ENCODE measurements at places on chromosomes 5 and 9. TPM values are rescaled to one million over a fixed set of nuclear protein-coding genes. Genes with fewer than 3 reads are reported as not detected.

DNA sequence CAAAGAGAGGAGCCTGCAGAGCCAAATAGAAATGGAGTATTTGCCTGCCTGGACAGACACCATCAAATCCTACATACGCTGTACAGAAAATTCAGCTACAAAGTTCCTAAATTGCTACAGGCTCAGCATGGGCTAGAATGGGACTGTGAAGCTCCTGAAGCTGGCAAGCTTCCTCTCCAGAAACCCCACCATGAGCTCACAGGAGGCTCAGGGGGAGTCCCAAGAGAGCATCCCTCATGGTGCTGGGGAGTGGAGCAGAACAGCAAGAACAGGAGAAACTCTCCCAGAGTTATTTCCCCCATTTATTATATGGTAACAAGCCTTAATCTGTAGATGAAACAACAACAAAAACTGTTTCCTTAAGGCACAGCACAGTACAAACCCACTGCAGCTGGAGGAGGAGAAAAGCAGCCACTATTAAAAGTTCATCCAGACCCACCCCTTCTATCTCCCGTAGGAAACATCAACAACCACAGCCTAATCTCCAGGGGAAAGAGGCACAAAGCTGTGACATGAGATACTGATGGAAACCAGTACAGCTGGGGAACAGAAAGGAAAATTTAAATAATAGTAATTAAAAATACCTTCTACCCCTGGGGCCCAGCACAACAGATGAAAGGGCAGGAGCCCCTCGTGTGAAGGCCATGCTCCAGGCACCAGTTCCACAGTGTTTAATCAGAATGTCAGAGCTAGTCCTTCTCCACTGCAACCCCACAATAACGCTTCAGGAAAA lies 548.5 kb downstream of the MTRR start:
- no peaks in the 10 kb centered on the region for H3K4me1 ChIP-seq
- no peaks in the 10 kb centered on the region for H3K36me3 ChIP-seq
- H3K4me3 ChIP-seq: no peak overlapping the region
- no peak overlapping the region for H3K27ac ChIP-seq
- H3K27me3 ChIP-seq: no peaks in the 10 kb centered on the region

- no peaks in the 10 kb centered on the region for H3K4me1 ChIP-seq
- no peak overlapping the region for H3K27ac ChIP-seq
- no peaks in the 10 kb centered on the region for H3K36me3 ChIP-seq
- no peaks in the 10 kb centered on the region for H3K27me3 ChIP-seq
These were observed 90.3 kb downstream of the AK8 start for GRCh38 chr9:132787748-132788159.

- H3K27me3 ChIP-seq: no peaks in the 10 kb centered on the region
- no peak for DNase-seq
- no peak overlapping the region for H3K27ac ChIP-seq
- H3K4me1 ChIP-seq: no peaks in the 10 kb centered on the region
These were observed 405.8 kb upstream of the TLE4 start for GRCh38 chr9:79166005-79166404.

DNA sequence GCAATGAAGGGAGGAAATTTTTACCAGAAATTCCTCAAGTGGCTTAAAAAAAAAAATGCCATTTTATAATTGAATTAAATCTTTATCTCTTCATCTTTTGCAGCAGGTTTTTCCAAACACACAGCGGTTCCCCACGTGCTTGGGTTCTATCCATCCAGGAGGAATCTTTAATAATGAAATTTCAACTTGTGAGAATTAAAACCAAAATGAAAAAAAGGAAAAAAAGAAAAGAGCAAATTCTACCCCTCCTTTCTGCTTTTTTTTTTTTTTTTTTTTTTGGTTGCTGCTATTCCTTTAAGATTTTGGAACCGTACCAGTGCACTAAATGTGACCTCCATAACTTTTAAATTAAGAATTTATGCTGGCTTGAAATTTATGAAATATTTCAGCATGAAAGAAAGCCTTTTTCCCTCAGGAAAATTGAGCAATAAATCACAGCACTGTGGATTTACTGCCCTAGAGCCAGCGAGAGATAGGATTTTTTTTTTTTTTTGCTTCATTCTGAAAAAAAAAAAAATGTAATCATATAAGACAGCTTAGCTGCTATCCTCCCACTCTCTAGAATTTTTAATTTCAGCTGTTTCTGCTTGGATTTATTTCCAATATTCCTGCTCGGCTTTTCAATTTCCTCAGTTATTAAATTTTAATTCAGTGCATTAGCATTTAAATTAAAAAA lies 88.5 kb downstream of the ZNF618 start:
- no peaks in the 10 kb centered on the region for H3K36me3 ChIP-seq
- H3K27me3 ChIP-seq: no peaks in the 10 kb centered on the region
- DNase-seq: no peak
- no peak overlapping the region for H3K4me3 ChIP-seq
- no peaks in the 10 kb centered on the region for H3K4me1 ChIP-seq
- H3K27ac ChIP-seq: no peak overlapping the region

The CCDC171 gene
- total RNA-seq: 1.8 TPM

The CEL gene
- total RNA-seq: 1.6 TPM

DNA sequence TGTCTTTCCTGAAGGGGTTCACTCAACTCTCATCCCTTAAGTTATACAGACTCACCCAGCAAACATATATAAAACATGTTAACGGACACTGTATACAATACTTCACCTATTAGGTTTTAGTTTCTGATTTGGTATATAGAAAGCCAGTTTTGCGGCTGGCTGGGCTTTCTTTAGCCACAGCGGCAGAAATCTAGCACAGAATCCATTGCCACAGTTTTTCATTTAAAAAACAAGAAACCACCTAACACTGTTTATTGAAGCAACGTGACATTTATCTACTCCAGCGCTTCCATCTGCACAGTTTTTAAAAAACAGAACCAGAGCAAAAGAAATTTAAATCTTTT lies 67.3 kb downstream of the SNX30 start:
- no peak for DNase-seq
- no peak overlapping the region for H3K4me3 ChIP-seq
- H3K4me1 ChIP-seq: no peaks in the 10 kb centered on the region
- no peaks in the 10 kb centered on the region for H3K36me3 ChIP-seq

GRCh38 chr5:94192658-94193391 lies 425.6 kb downstream of the KIAA0825 start:
- H3K4me3 ChIP-seq: no peak overlapping the region
- H3K4me1 ChIP-seq: no peaks in the 10 kb centered on the region
- no peak for DNase-seq
- H3K27ac ChIP-seq: no peak overlapping the region

DNA sequence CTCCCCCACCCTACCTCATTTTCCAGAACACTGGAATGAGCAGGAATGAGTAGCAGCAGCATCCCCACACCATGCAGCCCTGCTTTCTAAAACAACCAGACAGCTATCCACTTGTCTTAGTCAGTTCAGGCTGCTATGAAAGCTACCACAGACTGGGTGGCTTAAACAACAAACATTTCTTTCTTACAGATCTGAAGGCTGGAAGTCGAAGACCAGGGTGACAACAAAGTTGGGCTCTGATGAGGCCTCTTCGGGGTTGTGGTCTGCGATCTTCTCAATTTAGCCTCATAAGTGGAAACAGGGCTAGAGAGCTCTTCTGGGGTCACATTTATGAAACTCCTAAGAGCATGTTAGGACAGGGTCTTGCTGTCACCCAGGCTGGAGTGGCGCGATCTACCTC lies 38.9 kb downstream of the LPAR1 start:
- H3K36me3 ChIP-seq: no peaks in the 10 kb centered on the region
- no peaks in the 10 kb centered on the region for H3K27me3 ChIP-seq
- H3K27ac ChIP-seq: no peak overlapping the region
- H3K4me1 ChIP-seq: no peaks in the 10 kb centered on the region
- no peak overlapping the region for H3K4me3 ChIP-seq

- no peak overlapping the region for H3K4me3 ChIP-seq
- DNase-seq: no peak
- no peak overlapping the region for H3K27ac ChIP-seq
- no peaks in the 10 kb centered on the region for H3K27me3 ChIP-seq
These were observed 564.4 kb upstream of the NUDT12 start for GRCh38 chr5:104126980-104127379.

GRCh38 chr9:86177995-86178394 lies 78.6 kb upstream of the GOLM1 start:
- no peaks in the 10 kb centered on the region for H3K36me3 ChIP-seq
- H3K4me1 ChIP-seq: no peaks in the 10 kb centered on the region
- DNase-seq: no peak
- H3K27ac ChIP-seq: no peak overlapping the region
- H3K27me3 ChIP-seq: no peaks in the 10 kb centered on the region
- no peak overlapping the region for H3K4me3 ChIP-seq

The EXOSC3 gene
- total RNA-seq: 63.5 TPM

- no peak overlapping the region for H3K27ac ChIP-seq
- no peaks in the 10 kb centered on the region for H3K36me3 ChIP-seq
- no peaks in the 10 kb centered on the region for H3K27me3 ChIP-seq
- no peak for DNase-seq
- H3K4me1 ChIP-seq: no peaks in the 10 kb centered on the region
- no peak overlapping the region for H3K4me3 ChIP-seq
These were observed 542.3 kb downstream of the PDE4D start for GRCh38 chr5:59351076-59351794.

GRCh38 chr5:8081179-8081578 lies 212.2 kb downstream of the MTRR start:
- no peaks in the 10 kb centered on the region for H3K4me1 ChIP-seq
- H3K4me3 ChIP-seq: no peak overlapping the region
- H3K36me3 ChIP-seq: no peaks in the 10 kb centered on the region

DNA sequence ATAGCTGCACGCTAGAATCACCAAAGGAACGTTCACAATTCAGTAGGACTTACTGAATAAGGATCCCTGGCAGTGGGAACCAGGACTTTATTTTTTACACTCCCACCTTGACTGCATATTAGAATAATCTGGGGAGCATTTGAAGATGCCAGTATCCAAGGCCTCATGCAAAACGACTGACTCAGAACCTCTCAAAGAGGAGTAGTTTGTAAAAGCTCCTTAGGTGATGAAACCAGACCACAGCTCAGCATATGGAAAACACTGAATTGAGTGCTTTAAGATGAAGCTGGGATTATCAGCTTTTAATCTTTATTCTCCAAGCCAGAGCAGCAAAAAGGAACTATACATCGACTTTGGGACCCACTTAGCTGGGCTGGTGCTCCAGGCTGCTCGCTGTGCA lies 288.3 kb downstream of the MLLT3 start:
- no peak for DNase-seq
- H3K27me3 ChIP-seq: no peaks in the 10 kb centered on the region
- H3K4me1 ChIP-seq: no peaks in the 10 kb centered on the region
- no peak overlapping the region for H3K27ac ChIP-seq
- H3K36me3 ChIP-seq: no peaks in the 10 kb centered on the region
- no peak overlapping the region for H3K4me3 ChIP-seq

DNA sequence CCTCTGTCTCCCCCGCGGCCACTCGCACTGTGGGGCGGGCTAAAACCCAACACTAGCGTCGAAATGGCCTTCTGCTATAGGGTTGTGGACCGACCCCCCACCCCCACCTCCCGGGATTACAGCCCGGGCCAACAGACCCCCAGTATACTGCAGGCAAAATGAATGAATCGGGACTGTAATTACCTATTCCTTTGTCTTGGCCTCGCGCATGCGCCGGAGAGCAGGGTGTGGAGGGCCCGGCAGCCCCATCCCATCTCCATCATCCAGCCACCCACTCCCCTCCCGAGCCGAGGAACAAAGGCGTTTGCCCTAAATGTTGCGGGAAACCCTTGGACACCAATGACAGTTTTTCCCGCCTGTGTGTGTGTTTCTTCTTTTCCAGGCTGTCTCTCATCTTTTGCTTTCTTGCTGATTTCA lies 1.6 kb downstream of the BASP1 start:
- DNase-seq: no peak
- H3K4me1 ChIP-seq: no peaks in the 10 kb centered on the region
- H3K4me3 ChIP-seq: no peak overlapping the region

DNA sequence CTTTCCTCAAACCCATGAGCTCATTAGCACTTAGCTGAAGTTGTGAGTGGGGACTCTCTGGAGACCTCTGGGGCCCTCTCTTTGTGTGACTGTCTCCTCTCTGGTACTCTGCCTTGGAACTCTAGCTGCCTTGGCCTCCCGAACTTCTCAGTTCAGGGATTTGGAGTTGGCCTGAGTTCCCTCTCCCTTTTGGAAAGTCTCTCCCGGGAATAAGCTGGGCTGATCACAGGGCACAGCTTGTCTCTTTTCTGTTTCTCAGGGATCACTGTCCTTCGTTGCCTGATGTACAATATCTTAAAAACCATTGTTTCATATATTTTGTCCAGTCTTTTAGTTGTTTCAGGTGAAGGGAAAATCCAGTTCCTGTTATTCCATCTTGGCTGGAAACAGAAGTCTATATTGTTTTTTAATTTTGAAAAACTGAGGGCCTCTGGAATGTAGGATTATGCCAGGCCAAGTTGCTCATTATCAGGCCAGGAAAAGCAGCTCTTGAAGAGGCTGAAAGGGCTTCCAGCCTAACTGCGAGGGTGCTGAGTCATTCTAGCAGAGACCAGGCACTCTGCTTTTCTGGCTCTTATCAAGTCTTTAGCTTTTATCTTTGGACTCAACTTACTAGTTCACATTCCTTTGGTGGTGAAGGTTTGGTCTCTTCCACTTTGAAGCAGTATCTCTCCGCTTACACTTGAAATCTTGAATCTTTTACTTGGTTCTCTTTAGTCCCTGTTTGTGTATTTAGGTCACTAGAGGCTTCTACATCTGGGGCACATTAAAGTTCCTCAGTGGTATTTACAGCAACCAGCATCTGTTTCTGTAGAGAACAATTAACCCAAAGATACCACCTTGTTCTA lies 8.4 kb upstream of the RGS3 start:
- H3K27me3 ChIP-seq: no peaks in the 10 kb centered on the region
- DNase-seq: no peak
- no peaks in the 10 kb centered on the region for H3K36me3 ChIP-seq
- no peak overlapping the region for H3K4me3 ChIP-seq
- H3K4me1 ChIP-seq: no peaks in the 10 kb centered on the region
- no peak overlapping the region for H3K27ac ChIP-seq

- DNase-seq: no peak
- no peaks in the 10 kb centered on the region for H3K27me3 ChIP-seq
- no peaks in the 10 kb centered on the region for H3K36me3 ChIP-seq
- H3K27ac ChIP-seq: no peak overlapping the region
These were observed 144.6 kb upstream of the SLC30A5 start for GRCh38 chr5:68949256-68949655.

DNA sequence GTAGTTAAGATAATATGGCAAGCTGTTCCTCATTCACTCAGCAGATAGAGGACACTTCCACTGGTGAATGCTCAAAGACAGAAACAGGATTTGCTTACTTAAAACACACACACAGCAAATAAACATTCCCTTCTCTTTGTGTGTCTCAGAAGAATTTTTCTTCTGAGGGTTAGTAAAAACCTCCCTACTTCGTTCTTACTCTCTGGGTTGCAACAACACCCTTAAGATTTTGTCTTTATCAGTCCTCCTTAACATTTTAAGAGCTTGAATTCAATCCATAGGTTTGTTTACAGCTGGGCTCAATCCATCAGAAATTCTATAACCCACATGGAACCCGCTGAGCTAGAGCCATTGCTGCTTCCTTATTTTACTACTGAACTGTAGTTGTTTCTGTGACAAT lies 237.4 kb upstream of the PIK3R1 start:
- no peak for DNase-seq
- no peak overlapping the region for H3K27ac ChIP-seq
- H3K4me3 ChIP-seq: no peak overlapping the region

The HABP4 gene
- 36.6 TPM for total RNA-seq

Data from CD4-positive, alpha-beta memory T cell (primary cell).